ENCODE measurements at places on chromosomes 7 and 10.

DNA sequence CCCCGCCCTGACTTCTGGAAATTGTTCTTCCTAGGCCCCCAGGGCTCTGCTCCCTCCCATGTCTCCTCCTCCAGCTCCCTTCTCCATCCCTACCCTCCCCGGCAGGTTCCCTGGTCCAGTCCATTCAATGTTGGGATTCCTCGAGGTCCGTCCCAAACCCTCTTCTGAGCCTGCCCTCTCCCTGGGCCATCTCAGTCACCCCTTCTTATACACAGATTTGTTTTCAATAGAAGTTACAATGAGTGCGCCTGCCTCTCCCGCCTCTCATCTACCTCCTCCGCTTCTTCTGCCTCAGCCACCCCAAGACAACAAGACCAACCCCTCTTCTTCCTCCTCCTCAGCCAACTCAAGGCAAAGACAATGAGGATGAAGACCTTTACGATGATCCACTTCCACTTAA is 67.9 kb downstream of the OAT start:
- DNase-seq: no peak

DNA sequence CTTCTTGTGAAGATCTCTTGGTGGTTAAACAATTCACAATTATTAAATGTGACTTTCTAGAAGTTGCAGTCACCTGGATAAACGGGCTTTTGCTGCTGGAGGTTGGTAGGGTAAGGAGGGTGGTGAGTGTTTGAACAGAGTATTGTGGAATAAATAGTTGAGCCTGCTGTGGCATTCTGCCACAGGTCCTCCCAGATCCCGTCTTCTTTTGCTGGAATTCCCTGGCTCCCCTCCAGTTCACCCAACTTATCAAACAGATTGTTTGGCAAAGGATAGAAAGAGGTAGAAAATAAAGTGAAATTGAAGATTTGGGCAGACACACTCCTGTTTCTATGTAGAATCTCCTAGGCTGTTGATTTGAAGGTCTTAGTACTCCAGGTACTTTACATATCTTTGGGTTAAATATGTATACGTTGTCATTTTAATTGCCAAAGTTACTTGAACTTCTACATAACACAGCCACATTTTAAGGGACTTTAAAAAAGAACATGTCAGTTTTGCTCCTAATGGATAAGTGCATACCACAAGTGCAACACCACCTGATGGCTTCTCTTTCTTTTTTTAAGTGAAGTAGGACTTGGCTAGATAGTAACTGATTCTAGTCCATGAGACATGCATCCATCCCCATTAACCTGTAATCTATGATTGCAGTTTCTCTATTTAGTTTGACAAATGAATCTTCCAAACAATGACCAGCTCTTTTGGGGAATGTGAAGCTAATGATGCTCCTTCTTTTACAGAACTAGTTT is 83.0 kb downstream of the ARL4A start:
- DNase-seq: no peak

- DNase-seq: no peak
Measured at GRCh38 chr7:48098846-48099245, 9.8 kb downstream of the UPP1 start.

- no peak for DNase-seq
Measured at GRCh38 chr10:16120563-16120962, 260.3 kb upstream of the MINDY3 start.

DNA sequence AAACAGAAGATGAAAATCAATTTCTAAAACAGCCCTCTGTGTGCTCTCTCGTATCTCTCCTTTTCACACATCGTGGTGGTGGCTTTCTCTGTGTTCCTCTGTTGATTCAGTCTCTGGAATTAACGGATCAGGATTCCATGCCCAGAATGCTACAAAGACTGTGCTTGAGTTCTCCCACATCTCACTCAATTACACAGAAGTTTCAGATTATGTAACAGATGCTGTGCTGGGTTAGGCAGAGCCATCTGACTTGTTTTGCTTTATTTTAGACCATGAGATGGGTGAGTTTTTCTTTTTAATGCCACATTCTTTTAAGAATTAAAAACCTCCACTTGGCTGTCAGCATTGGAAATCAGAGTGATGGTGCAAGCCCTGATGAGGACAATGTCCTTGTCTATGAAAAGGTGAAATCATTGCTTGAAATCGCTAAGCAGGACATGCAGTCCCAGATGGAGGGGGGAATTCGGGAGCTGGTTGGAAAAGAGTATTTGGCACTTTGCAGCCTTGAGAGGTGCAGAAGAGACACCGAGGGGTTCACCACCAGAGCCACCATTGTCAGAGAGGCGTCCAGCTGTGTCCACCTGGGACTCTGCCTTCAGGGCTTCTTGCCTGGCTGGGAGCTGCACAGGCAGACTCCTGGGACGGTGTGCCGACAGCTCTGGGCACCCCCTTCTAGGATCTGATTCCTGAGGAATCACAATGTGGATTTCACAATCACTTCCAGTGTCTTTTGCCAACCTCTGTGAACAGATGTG is 80.4 kb downstream of the EGFR start:
- DNase-seq: no peak

DNA sequence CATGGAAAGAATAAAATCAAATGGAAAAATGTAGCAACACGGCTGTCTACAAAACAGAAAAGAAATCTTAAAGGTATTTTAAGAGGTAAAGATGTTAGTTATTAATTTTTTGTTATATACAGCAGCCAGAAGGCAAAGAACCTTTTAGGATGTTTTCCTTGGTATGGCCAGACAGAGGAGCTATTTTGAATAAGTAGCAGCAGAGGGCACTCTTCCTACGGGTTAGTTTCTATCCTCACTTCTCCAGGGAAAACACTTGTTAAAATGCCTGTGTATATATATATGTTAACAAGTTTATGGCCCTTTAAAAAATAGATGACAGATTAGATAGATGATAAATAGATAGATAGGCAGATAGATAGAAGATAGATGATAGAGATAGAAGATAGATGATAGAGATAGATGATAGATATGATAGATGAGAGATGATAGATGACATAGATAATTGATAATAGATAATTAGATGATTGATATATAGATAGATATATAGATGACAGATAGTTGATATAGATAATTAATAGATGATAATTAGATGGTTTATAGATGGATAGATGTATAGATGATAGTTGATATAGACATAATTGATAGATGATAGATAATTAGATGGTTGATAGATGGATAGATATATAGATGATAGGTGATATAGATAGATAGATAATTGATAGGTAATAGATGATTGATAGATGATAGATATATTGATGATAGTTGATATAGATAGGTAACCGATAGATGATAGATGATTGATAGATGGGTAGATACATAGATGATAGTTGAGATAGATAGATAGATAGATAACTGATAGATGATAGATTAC is 57.8 kb upstream of the WIPF3 start:
- DNase-seq: no peak

DNA sequence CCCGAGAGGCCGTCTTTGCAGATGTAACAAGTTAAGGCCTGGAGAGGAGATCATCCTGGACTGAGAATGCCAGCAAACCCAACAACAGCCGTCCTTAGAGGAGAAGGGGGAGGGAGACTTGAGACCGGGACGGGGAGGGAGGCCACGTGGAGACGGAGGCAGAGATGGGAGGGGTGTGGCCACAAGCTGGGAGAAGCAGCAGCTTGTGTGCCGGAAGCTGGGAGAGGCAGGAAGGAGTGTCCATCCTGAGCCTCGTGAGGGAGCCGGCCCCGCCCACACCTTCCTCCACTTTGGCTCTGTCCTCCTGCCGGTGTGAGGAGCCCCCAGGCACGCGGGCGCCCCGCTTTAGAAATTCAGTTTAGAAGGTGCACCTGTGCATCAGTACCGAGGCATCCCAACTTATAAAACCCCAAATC is 95.7 kb downstream of the DNAJB6 start:
- peak; percentile 78 for DNase-seq

DNA sequence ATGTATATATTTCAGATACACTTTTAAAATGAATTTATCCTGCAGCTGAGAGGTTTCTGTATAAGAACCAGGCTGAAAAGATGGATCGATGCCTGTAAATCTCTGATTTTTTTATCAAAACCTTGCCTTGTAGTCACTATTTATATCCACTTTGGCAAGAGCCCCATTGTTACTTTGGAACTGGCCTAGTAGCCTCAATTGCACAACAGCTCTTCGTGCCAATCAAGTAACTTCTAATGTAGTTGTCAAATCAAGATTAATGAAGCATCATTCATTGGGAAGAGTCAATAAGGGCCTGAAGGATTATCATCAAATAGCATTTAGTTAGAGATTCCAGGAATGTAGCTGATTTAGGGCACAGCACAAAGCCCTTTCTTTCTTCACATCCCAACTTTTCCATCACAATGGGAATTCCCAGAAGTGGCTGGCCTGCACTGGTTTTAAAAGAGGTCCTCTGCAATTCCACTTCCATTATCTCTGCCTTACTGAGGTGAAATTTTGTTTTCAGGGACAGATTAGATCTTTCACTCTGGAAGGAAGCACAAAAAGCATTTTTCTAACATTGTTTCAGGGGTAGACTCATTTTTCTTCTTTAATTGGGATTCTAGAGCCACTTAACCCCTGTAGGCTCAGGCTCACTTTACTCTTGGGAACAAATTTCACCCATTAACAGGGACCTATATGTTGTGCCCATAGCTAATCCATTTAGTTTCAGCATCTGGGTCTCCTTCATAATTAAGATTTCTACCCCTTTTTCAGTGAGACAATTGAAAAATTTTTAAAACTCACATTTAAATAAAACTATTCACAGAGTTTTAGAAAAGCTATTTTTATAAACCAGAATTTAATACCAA is 97.8 kb downstream of the CALCR start:
- DNase-seq: no peak

DNA sequence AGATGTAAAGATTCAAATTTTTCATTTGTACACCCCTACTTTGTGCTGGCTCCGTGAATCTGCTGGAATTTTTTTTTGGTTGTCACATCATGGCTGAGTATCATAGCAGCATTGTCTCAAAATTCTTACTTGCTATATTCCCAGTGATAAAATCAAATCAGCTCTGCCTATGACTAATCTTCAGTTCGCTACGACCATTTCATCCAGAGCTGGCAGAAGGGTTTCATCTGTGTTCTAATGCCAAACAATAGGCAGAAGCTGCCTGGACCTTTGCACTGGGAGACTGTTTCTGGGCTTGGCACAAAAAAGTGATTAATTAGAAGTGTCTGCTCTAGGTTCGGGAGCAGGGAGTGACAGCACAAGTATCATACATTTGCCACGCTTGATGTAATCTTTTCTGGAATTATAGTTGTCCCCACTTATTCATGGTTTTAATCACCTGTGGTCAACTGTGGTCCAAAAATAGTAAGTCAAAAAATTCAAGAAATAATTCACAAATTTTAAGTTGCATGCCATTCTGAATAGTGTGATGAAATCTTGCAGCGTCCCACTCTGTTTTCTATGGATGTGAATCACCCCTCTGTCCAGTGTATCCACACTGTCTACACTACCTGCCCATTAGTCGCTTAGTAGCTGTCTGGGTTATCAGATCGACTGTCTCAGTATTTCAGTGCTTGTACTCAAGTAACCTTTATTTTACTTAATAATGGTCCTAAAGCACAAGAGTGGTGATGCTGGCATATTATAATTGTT is 120.5 kb upstream of the IMMP2L start:
- DNase-seq: peak; percentile 35

DNA sequence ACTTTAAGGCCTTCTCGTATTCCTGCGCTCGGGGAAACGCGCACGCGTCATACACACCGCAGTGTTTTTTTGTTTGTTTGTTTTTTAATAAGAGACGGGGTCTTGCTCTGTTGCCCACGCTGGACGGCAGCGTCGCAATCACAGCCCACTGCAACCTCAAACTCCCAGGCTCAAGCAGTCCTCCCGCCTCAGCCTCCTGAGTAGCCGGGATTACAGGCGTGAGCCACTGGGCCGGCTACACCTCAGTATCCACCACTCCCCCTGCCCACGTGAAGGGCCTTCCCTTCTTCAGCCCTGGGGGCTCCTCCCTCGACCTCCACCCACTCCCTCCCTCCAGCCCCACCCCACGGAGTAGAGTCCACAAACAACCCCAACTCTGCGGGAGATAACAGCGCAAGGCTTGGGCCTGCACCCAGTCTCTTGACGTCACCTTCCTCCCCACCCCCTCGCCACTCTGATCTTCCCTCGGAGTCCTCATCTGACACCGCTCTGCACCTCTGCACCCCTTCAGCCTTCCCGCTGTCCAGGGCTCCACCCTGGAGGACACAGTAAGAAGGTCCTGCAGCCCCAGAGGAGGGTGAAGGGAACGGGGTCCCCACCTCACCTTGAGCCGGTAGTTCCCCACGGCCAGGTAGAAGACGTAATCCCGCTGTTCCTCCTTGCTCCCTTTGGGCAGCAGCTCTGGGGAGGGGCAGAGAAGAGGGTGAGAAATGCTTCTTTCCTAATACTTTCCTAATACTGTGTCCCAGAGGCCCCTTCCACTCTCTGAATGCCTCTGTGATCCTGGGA is 2.8 kb upstream of the CLDN15 start:
- no peak for DNase-seq

- DNase-seq: no peak
Measured at GRCh38 chr7:38206071-38206470, 28.0 kb downstream of the STARD3NL start.

- no peak for DNase-seq
Measured at GRCh38 chr7:75531359-75531821, 39.3 kb downstream of the SPDYE5 start.

GRCh38 chr7:113232885-113233284 is 114.5 kb upstream of the SMIM30 start:
- DNase-seq: no peak

DNA sequence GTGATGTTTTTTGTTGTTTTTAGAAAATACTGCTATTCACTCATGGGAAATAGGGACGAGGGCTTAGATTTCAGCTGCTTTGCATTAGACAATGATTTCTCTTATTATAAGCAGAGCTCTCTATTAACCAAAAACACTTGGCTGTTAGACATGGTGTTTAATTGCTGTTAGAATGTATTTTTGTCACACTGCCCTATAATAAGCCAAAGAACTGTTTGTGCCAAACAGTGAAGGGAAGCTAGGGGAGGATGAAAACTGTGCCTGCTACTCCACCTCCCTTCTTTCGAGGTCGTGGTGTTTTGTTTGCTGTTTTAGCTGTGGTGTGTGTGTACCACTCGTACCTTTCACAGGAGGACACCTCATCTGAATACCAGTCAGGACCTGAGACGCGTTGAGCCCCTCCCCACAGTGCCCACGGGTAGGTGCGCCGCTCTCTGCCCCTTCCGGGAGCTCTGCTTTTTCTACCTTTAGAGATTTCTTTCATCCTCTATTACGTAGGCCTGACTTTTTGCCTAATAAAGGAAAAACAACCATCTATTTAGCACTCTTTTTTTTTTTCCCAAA is 57.9 kb downstream of the CUX1 start:
- DNase-seq: no peak

DNA sequence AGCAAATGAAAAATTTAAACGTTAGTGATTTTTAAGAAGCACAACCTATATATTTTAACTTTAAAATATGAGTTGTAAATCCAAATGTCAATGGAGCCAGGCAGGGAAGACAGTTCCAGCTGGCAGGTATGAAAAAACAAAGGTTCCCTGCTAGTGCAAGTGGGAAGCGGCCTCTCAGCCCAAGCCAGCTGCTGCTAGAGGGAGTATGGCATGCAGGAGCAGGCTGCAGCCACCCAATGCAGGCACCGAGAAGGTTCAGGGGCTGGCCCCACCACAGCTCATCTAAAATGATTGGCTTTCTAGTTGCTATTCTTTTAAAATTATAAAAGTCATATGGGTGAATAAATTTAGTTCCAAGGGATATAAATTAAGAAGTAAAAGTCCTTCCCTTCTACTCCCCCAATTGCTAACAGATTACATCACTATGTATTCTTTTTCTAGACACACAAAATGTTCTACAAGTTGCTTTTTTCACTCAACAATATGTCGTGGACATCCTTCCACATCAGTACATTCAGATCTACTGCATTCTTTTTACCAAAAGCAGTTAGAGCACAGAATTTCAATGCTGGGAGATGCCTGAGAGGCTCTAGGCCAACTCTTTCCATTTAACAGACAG is 69.3 kb downstream of the SGMS1 start:
- DNase-seq: no peak

- no peak for DNase-seq
Measured at GRCh38 chr7:42235741-42236161, 1.3 kb downstream of the GLI3 start.

Measured in BE2C (cell line).